D721Med (cell line): ENCODE measurements at places on chromosomes 3 and 15.

GRCh38 chr3:153269730-153270129, 107.7 kb downstream of the RAP2B start:
- no peak for DNase-seq

- DNase-seq: no peak
These were observed 37.7 kb upstream of the KLHL25 start for GRCh38 chr15:85832394-85832793.

- DNase-seq: no peak
These were observed 567 bp downstream of the ADAMTS9 start for GRCh38 chr3:64687086-64687780.

DNA sequence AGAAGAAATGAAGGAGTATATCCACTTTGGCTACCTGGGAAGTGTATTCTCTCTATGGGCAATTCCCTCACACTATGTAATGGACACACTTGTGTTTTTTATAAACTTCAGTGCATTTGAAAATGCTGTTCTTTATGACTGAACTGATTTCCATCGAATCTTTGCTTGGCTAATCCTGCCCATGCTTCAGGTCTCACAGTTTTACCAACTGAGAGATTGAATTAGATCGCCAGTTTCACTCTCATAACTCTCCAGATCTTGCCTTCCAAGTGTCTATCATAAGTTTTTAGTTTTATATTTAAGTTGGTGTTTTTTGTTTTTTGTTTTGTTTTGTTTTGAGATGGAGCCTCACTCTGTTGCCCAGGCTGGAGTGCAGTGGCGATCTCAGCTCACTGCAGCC, 73.5 kb upstream of the MBNL1 start:
- no peak for DNase-seq

DNA sequence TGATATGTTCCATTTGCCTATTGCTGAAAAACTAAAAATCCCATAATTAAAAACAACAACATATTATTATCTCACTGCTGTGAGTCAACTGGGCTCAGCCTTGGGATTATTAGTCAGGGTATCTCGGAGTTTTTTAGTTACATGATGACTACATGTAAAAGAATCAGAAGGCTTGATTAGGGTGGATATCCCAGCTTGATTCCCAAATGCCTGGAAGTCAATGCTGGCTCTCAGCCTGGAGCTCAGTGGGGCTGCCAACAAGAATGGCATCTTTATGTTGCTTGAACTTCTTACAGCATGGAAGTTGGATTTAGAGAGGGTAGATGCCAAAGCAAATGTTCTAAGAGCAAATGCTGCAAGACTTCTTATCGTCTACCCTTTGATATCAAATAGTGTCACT, 278.5 kb downstream of the PLOD2 start:
- no peak for DNase-seq

DNA sequence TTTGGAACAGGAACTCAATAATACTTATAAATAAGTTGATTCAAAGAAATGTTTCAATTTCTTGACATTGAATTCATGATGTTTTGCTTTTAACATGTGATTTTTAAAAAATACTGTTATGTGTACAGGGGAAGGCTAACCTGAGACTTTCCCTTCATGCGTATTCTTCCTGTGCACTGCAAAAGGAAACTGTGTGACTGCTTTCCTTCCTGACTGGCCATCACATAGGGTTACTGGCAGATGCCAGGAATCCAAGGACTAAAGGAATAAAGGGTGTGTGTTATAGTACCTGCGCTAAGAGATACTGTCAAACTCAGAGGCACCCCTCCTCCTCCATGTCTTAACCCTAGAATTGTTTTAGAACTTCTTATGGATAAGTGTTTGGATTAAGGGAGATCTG, 236.0 kb downstream of the UBE2E2 start:
- DNase-seq: no peak

DNA sequence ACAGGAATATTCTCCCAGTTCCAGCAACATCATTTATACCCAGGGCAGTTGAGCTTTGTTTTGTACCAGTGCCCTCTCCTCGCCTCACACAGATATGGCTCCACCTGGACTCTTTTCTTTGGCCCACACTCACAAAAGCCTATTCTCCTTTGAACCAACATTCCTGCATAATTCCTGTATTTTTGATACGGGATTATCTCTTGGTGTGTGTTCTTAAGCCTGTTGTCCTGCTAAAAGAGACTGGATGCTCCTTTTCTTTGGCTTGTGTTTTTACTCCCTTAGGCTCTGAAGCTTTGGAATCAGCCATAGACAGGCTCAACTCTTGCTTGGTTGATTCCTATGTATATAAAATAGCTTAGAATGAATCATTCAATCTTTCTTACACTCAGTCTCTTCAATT, 305.4 kb upstream of the SATB1 start:
- DNase-seq: no peak

DNA sequence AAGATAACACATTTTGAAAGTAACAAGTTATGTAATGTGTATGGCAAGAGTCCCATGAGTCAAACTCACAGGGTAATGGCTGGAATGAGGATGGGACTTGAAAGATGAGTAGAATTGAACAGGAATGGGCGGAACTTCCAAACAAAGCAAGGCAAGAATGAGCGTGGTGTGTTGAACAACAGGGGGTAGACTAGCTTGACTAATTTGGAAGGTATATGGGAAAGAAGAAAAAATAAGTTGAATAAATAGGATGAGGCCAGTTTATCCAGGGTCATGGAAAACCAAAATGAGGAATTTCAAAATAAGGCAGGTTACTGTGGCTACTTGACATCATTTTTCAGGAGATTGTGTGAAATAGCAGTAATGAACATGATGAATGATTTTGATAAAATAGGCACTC, 2.5 kb upstream of the DPH6 start:
- DNase-seq: no peak
